Activated B cell treated with CpG ODN at 0.5 μM for 24 hours (primary cell): ENCODE measurements at places on chromosomes 1 and 21. TPM values are rescaled to one million over a fixed set of nuclear protein-coding genes. Genes with fewer than 3 reads are reported as not detected.
A peak's percentile ranks its signal among the peaks of the same experiment; 100 is the strongest.

DNA sequence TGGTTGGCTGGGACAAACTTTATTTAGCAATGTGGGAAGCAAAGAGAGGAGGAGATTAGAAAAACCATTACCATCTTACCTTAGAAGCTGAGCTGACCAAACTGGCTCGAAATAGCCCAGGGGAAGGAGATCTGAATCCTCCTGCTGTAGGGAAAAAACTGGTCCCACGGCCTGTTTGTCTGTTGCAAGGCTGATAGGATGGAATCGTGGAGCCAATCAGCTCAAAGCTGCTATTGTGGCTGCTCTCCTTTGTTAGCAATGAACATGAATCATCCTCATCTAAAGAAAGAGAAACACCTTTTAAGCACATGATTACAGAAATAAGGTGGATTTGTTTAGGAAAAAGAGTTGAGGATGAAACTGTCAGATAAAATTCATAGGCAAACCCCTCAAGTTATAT lies 21.5 kb downstream of the CLSPN start:
- H3K4me1 ChIP-seq = no peaks in the 10 kb centered on the region
- H3K27ac ChIP-seq = no peak overlapping the region
- H3K27me3 ChIP-seq = no peaks in the 10 kb centered on the region
- DNase-seq = no peak

- H3K27me3 ChIP-seq = peaks cover 11% of the 10 kb centered on the region
- H3K4me1 ChIP-seq = no peaks in the 10 kb centered on the region
- H3K27ac ChIP-seq = no peak overlapping the region
- H3K36me3 ChIP-seq = no peaks in the 10 kb centered on the region
- no peak for DNase-seq
These were observed 2.9 kb downstream of the C1QA start for GRCh38 chr1:22639286-22639685.

The LINGO4 gene
- total RNA-seq = not detected in 2 replicates

GRCh38 chr1:172293429-172293828 lies 127.1 kb upstream of the C1orf105 start:
- no peak overlapping the region for H3K27ac ChIP-seq
- H3K36me3 ChIP-seq = no peaks in the 10 kb centered on the region
- H3K4me3 ChIP-seq = no peak overlapping the region
- no peaks in the 10 kb centered on the region for H3K4me1 ChIP-seq
- DNase-seq = no peak

- no peak overlapping the region for H3K27ac ChIP-seq
- peaks cover 18% of the 10 kb centered on the region for H3K27me3 ChIP-seq
- H3K4me3 ChIP-seq = no peak overlapping the region
- no peak for DNase-seq
- H3K4me1 ChIP-seq = no peaks in the 10 kb centered on the region
- H3K36me3 ChIP-seq = no peaks in the 10 kb centered on the region
These were observed 14.1 kb upstream of the PADI4 start for GRCh38 chr1:17293681-17294425.

DNA sequence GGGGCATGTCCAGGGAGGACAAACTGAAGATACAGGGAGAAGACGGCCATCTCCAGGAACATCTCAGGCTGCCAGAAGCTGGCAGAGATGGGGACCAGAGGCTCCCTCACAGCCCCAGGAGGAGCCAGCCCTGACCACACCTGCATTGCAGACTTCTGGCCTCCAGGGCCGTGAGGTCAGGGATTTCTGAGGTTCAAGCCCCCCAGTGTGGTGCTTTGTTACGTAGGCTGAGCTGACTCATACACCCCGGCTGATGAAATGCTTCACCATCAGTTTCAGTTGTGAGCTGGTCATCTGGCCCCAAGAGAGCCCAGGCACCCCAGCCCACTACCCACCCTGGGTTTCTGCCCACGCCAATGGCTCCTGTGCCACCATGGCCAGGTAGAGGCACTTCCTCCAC lies 106.4 kb downstream of the SIK1 start:
- no peak overlapping the region for H3K4me3 ChIP-seq
- peaks cover 3% of the 10 kb centered on the region for H3K27me3 ChIP-seq
- no peaks in the 10 kb centered on the region for H3K36me3 ChIP-seq
- H3K27ac ChIP-seq = no peak overlapping the region
- DNase-seq = no peak
- H3K4me1 ChIP-seq = peaks cover 20% of the 10 kb centered on the region

DNA sequence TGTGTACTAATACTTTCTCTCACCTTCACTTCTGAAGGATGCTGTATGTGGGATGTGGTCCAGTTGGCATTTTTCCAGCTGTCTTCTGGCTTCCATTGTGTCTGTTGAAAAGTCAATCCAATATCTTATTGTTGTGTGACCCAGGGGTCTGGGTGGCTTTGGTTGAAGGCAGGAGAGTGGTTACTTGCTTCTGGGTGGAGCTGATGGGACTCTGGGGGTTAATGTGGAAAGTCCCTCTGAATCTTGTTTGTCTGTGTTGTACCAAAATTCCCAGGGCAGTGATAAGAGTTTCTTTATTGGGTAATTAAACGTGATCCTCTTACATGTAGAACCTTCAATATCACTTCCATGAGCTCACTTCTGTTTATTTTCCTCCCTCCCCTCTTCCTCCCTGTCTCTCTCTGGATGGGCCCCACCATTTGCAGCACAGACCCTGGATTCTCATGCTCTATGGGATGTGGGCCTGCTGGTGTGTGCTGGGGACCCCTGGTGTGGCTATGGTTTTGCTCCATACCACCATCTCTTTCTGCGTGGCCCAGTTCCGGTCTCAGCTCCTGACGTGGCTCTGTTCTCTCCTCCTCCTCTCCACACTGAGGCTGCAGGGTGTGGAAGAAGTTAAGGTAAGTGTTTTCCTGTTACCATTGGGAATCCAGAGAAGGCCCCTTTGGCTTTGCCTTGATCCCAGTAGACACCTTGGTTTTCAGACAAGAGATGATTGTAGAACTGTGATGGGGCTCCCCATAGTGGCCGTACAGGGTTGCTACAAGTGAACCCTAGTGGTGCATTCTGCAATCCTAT lies 71.5 kb downstream of the HHAT start:
- peak; percentile 31 for DNase-seq
- peaks cover 5% of the 10 kb centered on the region for H3K36me3 ChIP-seq
- peaks cover 9% of the 10 kb centered on the region for H3K4me1 ChIP-seq
- no peaks in the 10 kb centered on the region for H3K27me3 ChIP-seq
- peak overlapping the region; percentile 9 for H3K27ac ChIP-seq
- peak overlapping the region; percentile 5 for H3K4me3 ChIP-seq

GRCh38 chr21:38228115-38228514 lies 28.7 kb upstream of the KCNJ15 start:
- H3K27ac ChIP-seq = no peak overlapping the region
- H3K27me3 ChIP-seq = no peaks in the 10 kb centered on the region
- no peaks in the 10 kb centered on the region for H3K4me1 ChIP-seq
- no peak overlapping the region for H3K4me3 ChIP-seq
- DNase-seq = no peak
- no peaks in the 10 kb centered on the region for H3K36me3 ChIP-seq

The OR2T11 gene
- 1.7 and 4.3 TPM in 2 replicates for total RNA-seq

DNA sequence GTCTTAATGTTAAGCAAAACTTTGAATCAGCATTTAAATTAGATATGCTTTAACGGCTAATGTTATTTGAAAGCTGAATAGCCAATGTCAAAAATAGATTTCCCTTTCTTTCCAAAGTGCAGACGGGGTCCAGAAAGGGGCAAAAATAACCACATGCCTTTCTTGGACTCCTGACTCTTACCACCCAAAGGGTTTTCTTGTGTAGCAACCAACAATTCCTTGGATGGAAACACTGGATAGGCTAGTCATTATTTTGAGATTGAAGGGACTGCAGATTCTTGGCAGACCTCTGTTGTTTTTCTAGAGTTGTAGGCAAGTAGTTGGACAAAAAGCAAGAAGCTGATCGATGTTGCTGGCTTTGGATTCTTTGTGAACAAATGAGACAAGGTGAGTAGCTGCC lies 107.0 kb downstream of the MRPS6 start:
- no peaks in the 10 kb centered on the region for H3K36me3 ChIP-seq
- H3K27me3 ChIP-seq = no peaks in the 10 kb centered on the region
- H3K4me1 ChIP-seq = no peaks in the 10 kb centered on the region
- no peak for DNase-seq
- H3K4me3 ChIP-seq = no peak overlapping the region

The PTP4A2 gene
- total RNA-seq = 249 and 275 TPM in 2 replicates

The SRM gene
- 106 and 119 TPM in 2 replicates for total RNA-seq

The SLC6A9 gene
- total RNA-seq = 10.3 and 10.4 TPM in 2 replicates

The ARHGEF10L gene
- 0.59 and 0.62 TPM in 2 replicates for total RNA-seq

The SEMA4A gene
- 7.0 and 7.4 TPM in 2 replicates for total RNA-seq

The SYDE2 gene
- total RNA-seq = 0.38 and 0.64 TPM in 2 replicates

GRCh38 chr1:181769846-181770245 lies 286.5 kb downstream of the CACNA1E start:
- H3K4me3 ChIP-seq = no peak overlapping the region
- no peak overlapping the region for H3K27ac ChIP-seq
- no peaks in the 10 kb centered on the region for H3K27me3 ChIP-seq
- H3K36me3 ChIP-seq = no peaks in the 10 kb centered on the region
- no peaks in the 10 kb centered on the region for H3K4me1 ChIP-seq
- no peak for DNase-seq

DNA sequence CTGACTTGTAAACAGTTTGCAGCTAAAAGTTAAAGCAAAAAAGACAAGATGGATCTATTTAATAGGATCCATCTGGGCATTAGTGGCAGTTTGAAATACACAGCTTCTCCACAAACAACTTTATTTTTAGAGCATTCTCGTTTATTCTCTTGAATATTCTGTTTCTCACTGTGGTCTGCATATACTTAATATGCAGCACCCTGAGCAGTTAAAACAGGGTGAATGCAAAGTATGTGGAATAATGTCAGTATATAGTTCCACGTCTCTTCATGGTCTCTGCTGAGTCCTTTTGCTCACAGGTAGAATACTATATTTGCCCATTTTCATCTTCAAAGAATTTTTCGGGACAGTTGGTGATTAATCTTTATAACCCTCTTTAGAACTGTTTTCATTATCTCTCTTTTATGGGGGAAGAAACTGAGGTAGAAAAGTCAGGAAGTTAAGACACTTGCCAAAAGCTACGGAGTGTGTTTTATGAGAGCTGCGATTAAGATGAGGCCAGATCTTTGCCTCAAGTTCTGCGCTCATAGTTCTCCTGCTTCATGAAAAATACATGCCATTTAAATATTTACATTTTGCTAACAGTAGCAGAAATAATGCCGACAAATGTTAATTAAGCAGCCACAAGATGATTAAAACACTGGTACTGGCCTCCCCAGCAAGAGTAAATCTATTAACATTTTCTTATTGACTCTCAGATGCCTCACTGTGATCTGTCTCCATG lies 115.6 kb downstream of the PTBP2 start:
- H3K27ac ChIP-seq = no peak overlapping the region
- no peaks in the 10 kb centered on the region for H3K4me1 ChIP-seq
- no peak for DNase-seq
- H3K36me3 ChIP-seq = no peaks in the 10 kb centered on the region
- H3K27me3 ChIP-seq = no peaks in the 10 kb centered on the region

GRCh38 chr1:173426057-173426456 lies 51.1 kb upstream of the PRDX6 start:
- no peaks in the 10 kb centered on the region for H3K27me3 ChIP-seq
- peaks cover 30% of the 10 kb centered on the region for H3K4me1 ChIP-seq
- H3K4me3 ChIP-seq = no peak overlapping the region
- H3K36me3 ChIP-seq = no peaks in the 10 kb centered on the region

DNA sequence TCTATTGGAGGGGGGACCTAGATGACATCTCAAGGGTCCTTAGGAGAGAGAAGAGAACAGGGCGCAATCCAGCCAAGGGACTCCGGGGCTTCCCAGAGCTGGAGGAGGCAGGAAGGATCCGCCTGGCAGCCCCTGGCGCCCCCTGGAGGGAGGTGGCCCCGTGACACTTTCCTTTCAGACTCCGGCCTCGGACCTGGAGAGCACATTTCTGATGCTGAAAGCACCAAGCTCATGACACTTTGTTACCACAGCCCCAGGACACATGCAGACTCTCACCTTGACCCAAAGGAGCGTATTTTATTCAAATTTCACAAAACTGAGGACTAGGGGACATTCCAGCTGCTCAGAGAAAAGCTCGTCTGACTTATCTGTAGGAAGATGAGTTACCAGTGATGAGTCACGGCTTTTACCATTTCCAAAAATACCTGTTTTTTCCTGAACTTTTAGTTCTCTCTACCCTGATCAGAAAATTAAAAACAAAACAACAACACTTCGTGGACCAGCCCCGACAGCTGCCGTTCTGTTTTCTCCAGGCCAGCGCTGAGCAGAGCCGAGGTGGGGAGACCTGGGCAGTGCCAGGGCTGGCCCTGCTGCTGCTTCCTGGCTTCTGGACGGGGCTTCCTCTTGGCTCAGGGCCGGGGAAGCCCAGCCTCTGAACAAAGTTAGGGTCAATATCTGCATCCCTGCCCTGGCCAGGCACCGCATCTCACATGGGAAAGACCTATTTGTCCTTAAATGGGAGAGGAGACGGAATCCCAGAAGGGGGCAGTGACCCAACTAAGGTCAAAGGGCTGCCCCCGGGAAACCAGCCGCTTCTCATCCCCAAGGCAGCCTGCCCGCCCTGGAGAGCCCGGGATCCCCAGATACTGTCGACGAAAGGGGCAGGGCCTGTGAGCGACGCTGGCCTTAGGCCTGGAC lies 21.6 kb upstream of the POFUT2 start:
- no peaks in the 10 kb centered on the region for H3K36me3 ChIP-seq
- DNase-seq = no peak
- no peak overlapping the region for H3K4me3 ChIP-seq
- H3K27ac ChIP-seq = no peak overlapping the region
- no peaks in the 10 kb centered on the region for H3K4me1 ChIP-seq

The RHD gene
- total RNA-seq = not detected in 2 replicates

GRCh38 chr1:203117611-203118575 lies 9.6 kb upstream of the ADORA1 start:
- H3K27me3 ChIP-seq = peaks cover 49% of the 10 kb centered on the region
- H3K4me1 ChIP-seq = peaks cover 2% of the 10 kb centered on the region
- H3K4me3 ChIP-seq = no peak overlapping the region
- no peaks in the 10 kb centered on the region for H3K36me3 ChIP-seq

DNA sequence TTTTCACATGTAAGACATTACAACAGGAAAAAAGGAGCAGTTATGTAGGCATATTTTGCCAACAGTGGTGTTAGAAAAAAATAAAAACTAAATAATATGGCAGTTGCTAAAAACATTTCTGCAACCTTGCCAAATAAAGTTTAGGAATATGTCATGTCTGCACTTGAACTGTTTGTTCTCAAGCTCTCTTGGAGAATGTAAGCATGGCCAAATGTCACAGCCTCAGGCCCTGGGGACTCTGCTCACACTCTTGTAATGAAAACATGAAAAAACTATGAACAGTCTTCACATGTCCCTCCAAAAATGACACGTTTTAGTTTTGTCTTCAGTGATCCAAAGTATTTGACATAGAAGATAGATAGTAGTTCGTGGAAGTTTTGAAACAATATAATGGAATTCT lies 753.3 kb downstream of the LTN1 start:
- H3K4me1 ChIP-seq = no peaks in the 10 kb centered on the region
- no peak overlapping the region for H3K4me3 ChIP-seq
- H3K27me3 ChIP-seq = no peaks in the 10 kb centered on the region
- H3K27ac ChIP-seq = no peak overlapping the region
- H3K36me3 ChIP-seq = no peaks in the 10 kb centered on the region
- DNase-seq = no peak

DNA sequence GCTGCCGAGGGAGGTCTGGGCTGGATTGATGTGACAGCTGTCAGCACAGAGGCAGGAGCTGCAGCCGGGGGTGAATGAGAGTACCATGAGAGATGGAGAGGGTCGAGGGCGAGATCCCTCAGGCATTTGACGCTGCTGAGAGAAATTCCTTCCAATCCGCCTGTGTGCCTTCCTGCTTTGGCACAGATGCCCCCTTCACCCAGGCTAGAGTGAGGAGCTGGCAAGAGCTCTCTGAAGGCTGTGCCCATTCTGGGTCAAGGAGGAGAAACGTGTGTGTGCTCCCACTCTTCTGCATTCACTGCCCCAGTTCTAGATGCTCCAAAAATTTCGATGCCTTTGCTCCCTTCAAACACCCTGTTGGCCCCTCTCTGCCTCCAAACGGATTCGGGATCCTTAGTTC lies 4.8 kb downstream of the ARTN start:
- H3K4me1 ChIP-seq = peaks cover 14% of the 10 kb centered on the region
- H3K4me3 ChIP-seq = no peak overlapping the region
- H3K27me3 ChIP-seq = peaks cover 15% of the 10 kb centered on the region
- H3K36me3 ChIP-seq = peaks cover 2% of the 10 kb centered on the region
- H3K27ac ChIP-seq = no peak overlapping the region
